HS-5 (cell line): ENCODE measurements at places on chromosomes 11 and 22.

DNA sequence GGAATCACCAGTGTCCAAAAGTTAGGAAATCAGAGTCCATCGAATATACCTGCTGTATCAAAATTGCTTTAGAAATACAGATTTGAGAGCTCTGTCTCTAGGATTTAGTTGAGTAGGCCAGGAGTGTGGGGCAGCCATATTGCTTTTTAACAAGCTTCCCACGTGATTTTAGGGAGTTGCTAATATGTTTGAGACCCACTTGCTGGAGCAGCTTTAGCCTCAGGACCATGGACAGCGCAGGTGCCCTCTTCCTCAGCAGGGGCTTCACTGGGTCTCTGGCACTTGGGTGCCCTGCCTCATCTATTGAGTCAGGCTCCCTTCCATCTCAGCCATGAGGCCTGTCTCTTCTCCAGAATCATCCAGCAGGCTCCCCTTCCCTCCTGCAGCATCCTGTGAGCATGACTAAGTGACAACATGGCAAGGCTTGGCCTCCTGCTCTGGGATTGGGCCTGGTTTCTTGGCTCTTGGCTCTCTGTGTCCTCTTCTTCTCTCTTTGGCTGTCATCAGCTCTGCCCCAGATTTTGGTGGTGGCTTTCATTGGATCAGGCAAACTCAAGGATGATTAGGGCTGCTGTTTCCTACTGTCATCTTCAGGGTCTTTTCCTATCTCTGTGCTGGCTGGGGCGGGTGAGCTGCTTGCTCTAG, 70.0 kb downstream of the SGSM1 start:
- no peak for DNase-seq

DNA sequence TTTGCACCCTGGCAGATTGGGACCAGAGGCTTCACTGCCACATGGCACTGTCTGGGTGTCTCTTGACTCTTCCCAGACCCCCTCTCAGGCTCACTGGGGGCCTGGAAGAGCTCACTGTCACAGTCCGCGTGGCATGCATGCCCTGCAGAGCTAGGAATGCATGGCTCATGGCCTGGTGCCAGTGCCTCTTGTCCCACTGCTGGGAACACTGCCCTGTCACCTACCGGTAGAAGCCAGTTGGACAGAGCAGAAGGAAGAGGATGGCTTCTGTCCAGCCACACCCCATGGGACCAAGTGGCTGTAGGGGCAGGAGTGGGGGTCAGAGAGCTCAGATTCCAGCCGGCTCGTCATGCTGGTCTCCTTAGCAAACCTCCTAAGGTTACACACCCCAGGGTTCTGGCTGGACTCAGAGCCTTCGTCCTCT, 29.7 kb downstream of the MB start:
- DNase-seq, result no peak

DNA sequence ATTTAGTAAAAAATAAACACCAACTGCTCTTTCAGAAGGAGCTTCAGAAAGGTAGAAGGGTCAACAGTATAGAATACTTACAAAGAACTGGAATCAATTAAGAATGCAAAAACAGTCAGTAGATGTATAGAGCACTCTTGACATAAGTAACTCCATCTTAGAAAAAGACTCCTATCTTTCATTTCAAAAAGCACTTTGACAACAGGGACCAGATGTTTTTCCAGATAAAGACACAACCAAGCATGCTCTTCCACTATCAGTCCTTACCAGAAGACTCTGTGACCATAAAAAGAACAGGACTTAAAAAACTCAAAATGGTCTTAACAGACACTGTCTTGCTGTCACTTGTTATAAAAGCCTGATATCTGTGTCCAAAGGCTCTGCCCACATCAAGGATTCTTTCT, 5.2 kb downstream of the SLC25A17 start:
- DNase-seq, result no peak

GRCh38 chr11:31806186-31806927, 4.8 kb downstream of the PAX6 start:
- no peak for DNase-seq

- no peak for DNase-seq
These were observed 13.9 kb upstream of the TXNRD2 start for GRCh38 chr22:19955241-19956128.

DNA sequence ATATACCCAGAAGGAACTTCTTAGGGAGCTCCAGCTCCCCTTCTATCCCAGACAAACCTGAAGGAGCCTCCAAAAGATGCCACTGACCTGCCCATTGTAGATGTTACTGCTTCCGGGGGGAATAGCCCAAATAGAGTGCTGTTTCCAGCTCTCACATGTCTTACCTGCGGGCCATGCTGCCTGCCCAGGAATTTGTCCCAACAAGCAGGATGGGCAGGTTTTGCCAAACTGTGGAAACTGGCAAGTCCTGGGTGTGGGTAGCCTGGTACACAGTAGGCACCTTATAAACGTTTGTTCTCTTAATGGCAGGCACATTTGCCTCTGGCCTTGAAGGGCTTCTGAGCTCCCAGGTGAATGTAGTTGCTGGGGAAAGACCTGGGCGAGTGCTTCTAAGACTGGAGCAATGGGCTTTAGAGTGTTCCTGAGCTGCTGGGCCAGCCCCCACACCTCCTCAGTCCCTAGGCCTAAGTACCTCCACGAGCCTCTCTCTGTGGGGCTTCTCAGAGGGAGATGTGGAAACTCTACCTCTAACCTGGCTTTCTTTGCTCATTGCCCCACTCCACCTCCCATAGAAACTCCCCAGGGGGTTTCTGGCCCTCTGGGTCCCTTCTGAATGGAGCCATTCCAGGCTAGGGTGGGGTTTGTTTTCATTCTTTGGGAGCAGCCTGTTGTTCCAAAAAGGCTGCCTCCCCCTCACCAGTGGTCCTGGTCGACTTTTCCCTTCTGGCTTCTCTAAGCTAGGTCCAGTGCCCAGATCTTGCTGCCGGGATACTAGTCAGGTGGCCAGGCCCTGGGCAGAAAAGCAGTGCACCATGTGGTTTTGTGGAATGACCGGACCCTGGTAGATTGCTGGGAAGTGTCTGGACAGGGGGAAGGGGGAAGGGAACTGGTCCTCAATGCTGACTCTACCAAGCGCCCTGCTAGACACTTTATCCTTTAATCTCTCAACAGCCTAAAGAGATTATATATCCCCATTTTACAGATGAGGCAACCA, 37.2 kb downstream of the LIMK2 start:
- no peak for DNase-seq
